ENCODE measurements at places on chromosomes 7 and 10.

DNA sequence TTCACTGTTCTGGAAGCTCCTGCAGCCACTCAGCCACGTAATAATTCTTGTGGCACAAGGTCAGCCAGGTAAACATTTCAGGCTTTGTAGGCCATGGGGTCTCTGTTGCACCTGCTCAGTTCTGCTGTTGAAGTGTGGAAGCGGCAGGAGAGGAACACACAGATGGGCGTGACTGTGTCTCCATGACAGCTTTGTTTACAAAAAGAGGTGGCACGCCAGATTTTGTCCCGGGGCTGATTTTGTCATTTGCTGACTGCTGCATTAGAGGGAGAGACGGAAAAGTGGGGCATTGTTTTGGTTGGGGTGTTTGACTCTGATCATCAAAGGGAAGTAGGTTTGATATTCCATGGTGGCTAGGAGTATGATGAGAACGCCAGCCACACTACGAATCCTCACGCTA, 103.1 kb downstream of the PRKAG2 start:
- no peak for DNase-seq

DNA sequence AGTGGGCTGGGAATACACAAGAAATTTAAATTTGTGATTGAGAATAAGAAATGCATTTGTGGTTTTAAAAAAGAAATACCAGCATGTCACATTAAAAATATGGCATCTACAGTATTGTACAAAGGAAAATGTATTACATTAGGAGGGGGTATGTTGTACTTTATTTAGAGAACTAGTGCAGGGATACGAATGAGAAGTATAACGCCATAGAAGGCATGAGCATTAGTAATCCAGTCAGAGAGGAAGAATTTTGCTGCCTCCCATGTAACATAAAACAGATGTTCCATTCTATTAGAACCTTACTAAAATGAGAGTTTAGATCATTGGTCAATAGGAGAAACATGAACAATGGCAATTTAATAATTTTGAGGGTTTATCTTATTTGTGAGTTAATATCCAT, 182.2 kb downstream of the ADK start:
- DNase-seq, result no peak

DNA sequence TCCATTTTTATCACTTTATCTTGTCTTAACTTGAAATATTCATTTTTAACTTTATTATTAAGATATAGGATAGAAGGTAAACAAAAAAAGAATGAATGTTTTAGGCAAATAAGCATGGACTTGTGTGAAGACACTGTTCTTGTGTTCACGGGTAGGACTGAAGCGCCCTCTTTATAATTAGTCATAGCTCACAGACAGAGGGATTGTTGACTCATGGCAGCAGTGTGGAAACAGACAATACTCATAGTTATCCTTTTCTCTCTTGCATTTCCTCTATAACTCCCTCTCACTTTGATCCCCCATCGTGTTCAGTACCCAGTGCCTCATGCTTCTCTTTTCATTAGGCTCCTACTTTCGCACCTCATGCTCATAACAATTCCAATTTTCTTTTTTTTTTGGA, 731.8 kb downstream of the PHTF2 start:
- DNase-seq, result peak; percentile 48

- no peak for DNase-seq
Measured at GRCh38 chr7:116307253-116307652, 96.9 kb downstream of the TES start.

DNA sequence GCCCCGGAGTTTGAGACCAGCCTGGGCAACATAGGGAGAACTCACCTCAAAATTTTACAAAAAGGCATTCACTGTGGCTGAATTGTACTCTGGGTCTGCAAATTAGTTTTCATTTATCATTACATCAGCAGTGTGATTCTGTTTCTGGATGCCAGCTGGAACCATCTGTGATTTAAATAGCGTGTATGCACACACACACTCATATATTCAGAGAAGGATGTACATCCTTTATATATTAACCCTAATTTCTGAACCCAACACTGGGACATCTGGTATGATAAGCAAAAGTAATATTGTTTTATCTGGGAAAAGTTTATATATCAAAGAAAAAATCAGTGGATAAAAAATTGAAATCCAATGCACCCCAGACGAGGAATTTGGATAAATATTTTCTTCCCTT, 33.8 kb upstream of the LYZL1 start:
- no peak for DNase-seq

- no peak for DNase-seq
Measured at GRCh38 chr10:56469482-56469881, 108.4 kb upstream of the ZWINT start.

- DNase-seq, result no peak
Measured at GRCh38 chr10:123821136-123821535, 70.5 kb downstream of the CPXM2 start.

DNA sequence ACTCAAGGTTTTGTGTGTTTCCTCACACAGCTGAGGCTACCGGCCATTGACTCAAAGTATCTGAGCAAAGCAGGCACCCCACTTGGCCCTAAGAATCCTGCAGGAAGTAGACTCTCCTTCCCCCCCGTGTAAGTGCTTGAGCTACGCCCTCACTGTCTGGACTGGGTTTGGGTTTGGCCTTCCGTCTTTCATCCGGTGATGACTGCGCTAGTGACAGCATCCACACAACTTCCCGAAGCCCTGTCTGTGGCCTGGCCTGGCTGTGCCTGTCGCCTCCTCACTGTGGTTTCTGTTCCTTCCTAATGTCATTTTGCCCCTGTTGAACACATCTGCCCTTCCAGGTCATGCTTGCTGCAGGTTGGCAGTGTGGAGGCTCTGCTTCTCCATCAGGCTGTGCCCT, 14.5 kb downstream of the C7orf57 start:
- DNase-seq, result no peak

GRCh38 chr7:40213856-40214255, 79.1 kb downstream of the SUGCT start:
- DNase-seq, result no peak

- no peak for DNase-seq
Measured at GRCh38 chr10:51960494-51960895, 261.1 kb upstream of the CSTF2T start.

DNA sequence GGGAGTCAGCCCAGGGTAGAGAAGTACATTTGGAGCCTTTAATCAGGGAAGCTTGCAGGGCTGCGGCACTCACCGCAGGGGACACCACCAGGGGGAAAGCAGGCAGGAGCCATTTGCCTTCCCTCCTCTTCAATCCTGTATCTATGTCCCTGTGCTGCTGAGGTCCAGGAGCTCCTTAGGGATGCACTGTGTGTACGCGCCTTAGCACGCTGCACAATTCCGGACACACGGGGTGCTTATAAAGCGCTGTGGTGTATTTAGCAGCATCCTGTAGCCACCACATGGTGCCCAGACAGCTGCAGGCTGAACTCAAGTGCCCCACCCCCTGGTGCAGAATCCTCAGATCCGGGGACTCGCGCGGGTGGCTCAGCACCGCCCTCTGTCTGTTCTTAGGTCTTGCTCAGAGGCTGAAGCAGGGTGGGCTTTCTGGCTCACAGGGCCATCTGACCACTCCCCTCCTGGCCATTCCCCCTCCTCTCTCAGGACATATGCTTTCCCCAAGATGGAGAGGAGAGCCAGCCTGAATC, 421.4 kb downstream of the SDK1 start:
- DNase-seq, result no peak

DNA sequence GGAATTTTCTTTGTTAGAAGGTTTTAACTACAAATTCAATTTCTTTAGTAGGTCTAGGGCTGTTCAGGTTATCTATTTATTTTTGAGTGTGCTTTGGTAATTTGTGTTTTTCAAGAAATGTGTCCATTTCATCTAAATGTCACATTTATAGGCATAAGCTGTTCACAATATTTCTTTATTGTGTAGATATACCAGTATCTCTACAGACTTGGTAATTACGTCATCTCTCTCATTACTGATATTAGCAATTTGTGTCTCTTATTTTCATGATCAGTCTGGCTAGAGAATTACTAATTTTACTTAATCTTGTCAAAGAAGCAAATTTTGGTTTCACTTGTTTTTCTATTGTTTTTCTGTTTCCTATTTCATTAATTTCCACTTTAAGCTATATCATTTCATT, 152.0 kb downstream of the RNLS start:
- DNase-seq, result no peak

DNA sequence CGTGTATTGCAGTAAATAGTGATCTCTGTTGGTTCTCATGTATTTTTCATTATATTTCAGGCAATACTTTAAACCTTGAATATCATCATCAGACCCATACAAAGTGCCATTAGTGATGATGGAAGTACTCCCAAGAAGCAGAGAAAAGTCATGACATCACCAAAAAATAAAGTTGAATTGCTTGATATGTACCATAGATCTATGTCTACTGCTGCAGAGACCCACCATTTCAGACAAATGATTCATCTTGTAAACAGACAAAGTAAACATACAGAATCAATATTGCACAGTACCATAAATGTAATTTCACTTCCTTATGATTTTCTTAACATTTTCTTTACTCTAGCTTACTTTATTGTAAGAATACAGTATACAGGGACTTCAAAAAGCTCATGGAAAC, 347.8 kb downstream of the IPMK start:
- no peak for DNase-seq

- DNase-seq, result no peak
Measured at GRCh38 chr7:42143711-42144600, 93.1 kb downstream of the GLI3 start.

DNA sequence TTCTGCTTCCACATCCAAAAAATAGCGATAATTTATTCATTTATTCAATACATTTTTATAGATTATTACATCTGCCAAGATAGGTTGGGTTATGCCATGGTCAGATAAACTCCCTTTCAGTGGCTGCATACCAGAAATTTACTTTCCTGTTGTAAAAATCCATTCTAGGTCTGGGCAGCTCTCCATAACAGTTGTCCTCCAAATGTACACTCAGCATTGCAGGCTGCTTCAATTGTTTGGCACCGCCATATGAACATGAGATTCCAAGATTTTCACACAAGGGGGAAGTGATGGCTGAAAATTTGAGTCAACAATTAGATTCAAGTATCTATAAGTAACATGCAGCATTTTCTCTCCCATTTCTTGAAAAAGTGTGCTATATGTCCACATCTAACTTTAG, 568.7 kb downstream of the ETV1 start:
- DNase-seq, result no peak

GRCh38 chr7:90677486-90678404, 81.6 kb downstream of the CDK14 start:
- DNase-seq, result no peak

DNA sequence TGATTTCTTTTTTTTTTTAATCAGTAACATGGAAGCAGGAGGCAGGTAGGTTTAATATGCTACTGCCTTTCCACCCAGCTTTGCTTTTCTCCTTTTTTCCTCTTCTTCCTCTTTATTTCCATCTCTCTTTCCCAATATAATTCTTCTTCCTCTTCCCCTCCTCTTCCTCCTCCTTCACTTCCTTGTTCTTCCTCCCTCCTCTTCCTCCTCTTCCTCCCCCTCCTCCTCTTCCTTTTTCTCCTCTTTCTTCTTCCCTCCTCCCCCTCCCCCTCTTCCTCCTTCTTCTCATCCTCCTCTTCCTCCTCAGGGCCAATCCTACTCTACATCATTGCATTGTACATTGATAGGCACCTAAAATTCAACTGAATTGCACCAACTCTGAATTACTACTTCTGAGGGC, 11.4 kb downstream of the ZNF503 start:
- DNase-seq, result no peak

DNA sequence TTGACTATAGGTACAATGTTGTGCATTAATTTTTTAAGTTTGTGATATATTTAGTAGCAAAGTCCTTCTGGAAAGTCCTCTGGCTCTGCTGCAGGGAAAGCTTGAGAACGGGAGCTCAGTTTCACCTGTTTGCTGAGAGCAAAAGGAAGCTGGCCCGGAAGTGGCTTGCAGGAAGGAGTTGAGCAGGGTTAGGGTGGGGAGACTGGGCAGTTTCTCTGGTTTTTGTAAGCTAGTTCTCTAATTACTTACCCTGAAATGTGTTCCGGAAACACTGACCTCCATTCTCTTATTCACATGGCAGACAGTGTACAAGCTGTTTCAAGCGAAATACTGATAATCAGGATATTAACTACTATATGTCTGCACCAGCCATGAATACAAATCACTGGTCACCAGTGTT, 22.3 kb downstream of the MAP3K8 start:
- no peak for DNase-seq

DNA sequence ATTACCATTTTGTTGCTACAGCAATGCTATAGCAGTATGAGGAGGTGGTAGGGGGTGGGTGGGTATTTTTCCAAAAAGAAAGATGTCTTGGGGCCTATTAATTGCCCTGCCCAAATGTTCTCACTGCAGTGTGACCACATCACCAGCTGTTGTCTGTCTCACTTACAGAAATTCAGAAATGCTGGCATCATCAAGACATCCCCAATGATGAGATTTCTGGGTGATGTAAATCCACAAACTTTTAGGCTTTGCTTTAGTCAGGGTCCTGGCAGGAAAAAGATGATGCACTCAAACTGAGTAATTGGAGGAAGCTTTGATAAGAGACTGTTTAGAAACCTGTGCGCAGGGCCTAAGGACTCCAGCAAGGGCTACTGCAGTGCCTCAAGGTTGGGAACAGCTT, 56.2 kb upstream of the OPN4 start:
- no peak for DNase-seq

DNA sequence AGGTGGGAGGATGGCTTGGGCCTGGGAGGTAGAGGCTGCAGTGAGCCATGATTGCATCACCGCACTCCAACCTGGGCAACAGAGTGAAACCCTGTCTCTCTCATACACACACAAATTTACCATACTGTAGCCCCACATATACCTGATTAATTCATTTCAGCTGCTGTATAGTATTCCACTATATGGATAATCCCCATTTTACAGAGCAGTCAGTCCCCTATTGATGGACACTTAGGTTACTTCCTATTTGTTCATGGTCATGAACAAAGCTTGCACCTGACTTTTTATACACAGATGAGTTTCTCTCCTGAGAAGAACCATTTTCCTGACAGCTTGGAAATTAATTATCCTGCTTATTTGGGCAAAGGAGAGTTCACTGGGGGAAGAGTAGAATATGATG, 59.2 kb downstream of the EMX2 start:
- no peak for DNase-seq

- no peak for DNase-seq
Measured at GRCh38 chr7:35520810-35521625, 173.9 kb downstream of the HERPUD2 start.

DNA sequence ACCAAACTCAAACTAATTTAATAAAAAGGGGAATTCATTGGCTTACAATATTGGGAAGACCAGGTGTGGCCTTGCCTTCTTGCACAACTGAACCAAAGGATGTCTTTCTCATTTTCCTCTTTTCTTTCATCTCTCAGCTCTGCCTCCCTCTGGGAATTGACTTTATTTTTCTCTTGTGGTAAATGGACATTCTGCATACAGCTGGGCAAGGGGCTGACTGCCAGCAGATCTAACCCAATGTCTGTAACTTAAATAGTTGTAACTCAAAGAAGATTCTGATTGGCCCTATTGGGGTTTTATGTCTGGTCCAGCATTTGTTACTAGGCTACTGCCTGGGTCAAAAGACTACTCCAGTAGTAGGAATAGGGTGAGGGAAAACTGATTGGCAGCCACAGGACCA, 15.3 kb downstream of the PTTG1IP2 start:
- no peak for DNase-seq

GRCh38 chr10:94115725-94116124, 122.0 kb downstream of the PLCE1 start:
- DNase-seq, result no peak

- no peak for DNase-seq
Measured at GRCh38 chr10:15483215-15484075, 112.4 kb upstream of the FAM171A1 start.
